ENCODE measurements at places on chromosomes 4 and X.

DNA sequence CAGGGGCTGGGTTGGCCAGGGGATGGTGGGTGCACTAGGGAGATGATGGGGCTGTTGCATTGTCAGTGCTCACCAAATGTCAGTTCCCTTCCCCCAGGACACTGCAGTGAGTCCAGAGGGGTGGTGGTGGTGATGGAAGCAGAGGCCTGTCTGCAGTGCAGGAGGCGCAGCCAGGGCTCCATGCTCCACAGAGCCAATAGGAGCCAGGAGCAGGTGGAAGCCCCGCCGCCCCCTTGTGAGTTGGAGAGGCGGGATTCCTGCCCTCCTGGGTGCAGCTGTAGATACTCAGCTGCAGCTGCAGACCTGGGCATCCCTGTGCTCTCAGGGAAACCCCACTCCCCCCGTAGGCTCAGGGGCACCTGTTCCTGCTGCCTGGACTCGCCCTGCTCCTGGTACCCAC lies 284.7 kb downstream of the EVC2 start:
- no peak for DNase-seq

DNA sequence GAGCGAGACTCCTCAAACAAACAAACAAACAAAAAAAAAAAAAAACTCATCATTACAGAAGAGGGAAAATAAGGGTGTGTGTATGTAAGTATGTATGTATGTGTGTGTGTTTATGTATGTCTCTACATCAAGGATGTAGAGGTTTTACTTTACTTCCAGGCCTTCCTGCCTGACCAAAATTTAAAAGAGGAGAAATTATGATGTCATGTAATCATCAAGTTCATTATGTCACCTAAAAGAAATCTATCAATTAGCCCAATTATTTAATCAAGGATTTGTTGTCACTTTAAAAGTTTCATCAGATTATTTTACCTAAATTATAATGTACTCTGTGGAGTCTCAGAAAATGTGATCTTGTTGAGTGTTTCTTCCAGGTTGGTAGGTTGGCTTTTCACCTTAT lies 21.6 kb downstream of the GUCY1A1 start:
- no peak for DNase-seq

- DNase-seq, result no peak
Measured at GRCh38 chrX:43350935-43351334, 305.2 kb upstream of the MAOA start.

GRCh38 chr4:76562836-76563453 lies 127.9 kb downstream of the SHROOM3 start:
- DNase-seq, result no peak

DNA sequence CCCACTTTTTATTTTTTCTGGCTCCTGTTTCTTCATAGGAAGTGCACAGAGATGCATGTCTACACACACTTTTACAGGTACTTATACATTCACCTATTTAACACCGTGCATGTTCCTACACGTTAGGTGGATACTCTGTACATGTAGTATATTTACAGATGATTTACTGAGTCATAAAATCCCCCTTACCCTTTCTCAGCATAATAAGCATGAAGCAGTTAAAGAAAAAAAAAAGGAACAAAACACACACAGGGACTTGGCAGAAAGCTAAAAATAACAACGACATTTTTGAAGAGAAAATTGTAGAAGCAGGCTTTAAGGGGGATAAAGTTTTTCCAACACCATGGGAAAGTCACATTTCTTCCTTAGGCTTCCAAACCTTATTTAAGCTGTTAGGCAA lies 96.4 kb upstream of the IQCM start:
- DNase-seq, result no peak

GRCh38 chr4:90128961-90129495 lies 1.8 kb downstream of the CCSER1 start:
- no peak for DNase-seq

- DNase-seq, result no peak
Measured at GRCh38 chr4:81471298-81471587, 464 bp downstream of the RASGEF1B start.

- DNase-seq, result no peak
Measured at GRCh38 chrX:21657318-21658151, 595 bp downstream of the KLHL34 start.

DNA sequence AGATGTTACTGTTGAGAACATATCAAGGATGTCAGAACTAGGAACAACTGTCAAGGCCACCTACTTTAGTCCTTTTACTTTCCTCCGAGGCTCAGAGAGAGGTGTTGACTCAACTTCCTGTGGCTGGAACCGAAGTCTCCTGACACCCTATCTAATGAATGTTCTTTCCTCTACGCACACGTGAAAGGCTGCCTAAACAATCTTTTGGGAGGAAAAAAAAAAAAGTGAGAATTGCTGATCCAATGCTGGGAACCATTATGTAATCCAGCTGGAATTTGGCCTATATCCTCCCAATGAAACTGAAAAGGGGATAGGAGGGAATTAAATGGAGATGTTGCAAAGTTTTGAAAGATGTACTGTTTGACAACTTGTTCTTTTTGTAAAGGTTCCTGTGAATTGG lies 8.3 kb upstream of the MAP7D3 start:
- DNase-seq, result no peak

DNA sequence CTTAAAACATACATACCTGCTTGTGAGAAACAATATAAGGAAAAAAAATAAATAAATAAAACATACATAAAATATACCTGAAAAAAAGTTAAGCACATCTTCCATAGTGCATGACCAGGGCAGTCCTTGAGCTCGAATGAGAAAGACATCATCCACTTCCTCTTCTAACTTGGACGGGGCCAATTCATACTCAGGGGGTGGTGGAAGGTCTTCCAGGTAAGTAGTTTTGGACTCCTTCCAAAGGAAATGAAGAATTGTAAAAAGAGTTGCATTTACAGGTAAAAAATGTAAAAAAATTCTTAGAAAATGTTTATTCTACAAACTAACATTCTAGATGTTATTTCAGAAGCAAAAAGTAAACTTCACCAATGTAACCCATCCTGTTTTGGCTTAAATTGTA lies 3.6 kb downstream of the GRSF1 start:
- DNase-seq, result no peak
